ENCODE measurements at places on chromosomes 13 and 19.

- DNase-seq, result no peak
Measured at GRCh38 chr19:9881720-9882119, 46.6 kb downstream of the PIN1 start.

GRCh38 chr13:30806784-30807183, 71.4 kb downstream of the ALOX5AP start:
- no peak for DNase-seq

DNA sequence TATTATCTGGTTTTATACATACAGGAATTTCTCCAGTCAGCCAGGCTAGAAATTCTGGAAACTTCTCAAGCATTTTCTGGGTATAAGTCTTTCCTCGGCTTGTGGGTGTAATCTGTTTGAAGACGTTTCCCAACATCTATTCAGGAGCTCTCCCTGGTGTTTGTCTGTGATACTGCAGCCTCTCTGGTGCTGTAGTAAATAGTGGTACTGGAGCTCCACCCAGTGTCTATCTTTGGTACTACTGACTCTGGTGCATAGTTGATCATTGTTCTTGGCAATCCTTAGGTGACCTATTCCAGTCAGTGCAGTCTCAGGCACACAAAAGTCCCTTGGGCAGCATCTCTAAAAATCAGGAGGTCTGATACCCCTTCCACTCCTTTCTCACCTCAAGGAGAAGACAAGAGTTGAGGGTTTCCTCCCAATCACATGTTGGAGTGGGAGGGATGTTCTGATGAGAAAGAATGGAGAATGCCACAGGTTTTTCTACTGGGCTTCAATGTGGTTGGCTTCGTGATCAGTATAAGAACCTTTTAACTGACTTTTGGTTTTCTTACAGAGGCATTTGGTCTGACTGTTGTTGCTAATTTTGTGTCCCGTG, 115.5 kb downstream of the CYSLTR2 start:
- DNase-seq, result peak; percentile 92

GRCh38 chr13:40515702-40516101, 150.7 kb downstream of the FOXO1 start:
- DNase-seq, result no peak

- no peak for DNase-seq
Measured at GRCh38 chr19:27824108-27824507, 1388.8 kb downstream of the UQCRFS1 start.

- no peak for DNase-seq
Measured at GRCh38 chr19:35908010-35908441, at the start of gene TYROBP. TYROBP (minus strand) TSS chr19:35908295; CDS start chr19:35908228, 67 bp downstream.

DNA sequence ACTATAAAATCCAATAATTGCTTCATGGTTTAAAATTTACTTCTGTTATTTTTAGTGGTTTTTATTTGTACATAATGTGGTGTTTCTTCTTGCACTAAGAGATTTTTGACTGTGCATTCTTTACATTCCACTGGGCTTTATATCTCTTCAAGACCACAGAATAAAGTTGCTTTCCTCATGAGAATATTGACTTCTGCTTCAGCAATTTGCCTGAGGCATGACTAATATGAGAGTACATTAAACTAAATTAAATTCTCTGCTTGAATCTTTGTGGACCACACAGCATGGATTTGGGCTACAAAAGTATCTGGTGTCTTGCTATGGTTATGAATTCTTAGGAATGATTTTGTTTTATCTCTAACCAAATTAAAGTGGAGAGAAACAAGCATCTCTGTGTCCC, 1463.4 kb upstream of the PCDH20 start:
- DNase-seq, result no peak

DNA sequence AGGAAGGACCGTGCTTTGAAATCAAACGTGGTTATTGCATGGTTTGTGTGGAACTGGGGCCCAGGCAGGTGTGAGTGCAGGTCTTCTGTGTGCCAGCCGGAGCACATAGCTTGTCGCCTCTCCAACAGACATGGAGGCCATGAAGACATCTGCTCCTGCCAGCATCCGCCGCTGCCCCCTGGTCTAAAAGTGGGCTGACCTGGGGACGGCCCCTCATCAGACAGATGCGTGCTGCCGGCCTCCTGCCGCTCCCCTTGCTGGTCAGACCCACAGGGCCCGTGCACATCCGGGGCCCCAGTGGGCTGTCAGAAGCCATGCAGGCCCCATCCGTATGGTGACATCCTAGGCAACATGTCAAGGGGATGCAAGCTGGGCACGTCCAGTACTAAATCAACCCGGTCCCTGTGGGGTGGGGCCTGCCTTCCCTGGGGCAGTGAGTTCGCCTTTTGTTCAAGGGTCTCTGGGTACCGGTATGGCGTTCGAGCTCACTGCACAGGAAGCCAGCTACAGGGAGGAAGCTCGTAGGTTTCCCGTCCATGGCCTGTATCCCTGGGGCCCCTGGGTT, 88.0 kb upstream of the MCF2L start:
- no peak for DNase-seq

DNA sequence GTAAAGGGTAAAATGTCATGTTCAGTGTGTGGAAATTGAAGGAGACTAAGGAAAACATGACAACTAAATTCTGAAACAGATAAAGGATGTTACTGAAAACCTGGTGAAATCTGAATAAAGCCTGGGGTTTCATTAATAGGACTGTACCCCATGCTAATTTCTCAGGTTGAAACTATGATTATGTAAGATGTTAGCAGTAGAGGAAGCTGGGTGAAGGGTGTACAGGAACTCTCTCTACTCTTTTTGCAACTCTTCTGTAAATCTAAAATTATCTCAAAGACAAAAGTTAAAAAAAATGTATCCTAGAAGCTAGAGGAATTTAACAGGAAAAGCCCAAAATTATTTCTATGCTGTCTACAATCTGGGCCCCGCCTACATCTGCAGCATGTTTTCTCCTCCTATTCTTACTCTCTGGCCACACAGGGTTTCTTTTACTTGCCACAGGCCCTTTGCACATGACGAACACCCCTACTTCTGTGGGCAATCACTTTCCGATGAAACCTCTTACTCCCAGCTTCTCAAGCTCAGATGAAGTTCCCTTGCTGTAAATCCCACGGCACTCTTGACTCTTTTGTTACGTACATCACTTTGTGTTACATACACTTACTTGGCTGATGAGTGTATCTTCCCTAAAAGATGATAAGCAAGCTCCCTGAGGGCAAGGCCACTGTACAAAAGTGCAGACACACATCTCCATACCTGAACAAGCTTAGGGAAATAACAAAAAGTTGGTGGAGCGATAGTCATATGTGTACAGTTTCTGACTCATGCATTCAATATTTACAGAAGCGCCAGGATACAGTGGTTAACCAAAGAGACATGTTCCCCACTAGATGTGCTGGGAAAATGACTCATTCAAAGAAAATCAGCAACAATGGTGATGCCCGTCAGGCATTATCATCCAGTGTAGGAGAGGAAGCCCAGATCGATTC, 32.6 kb downstream of the RUBCNL start:
- DNase-seq, result no peak

DNA sequence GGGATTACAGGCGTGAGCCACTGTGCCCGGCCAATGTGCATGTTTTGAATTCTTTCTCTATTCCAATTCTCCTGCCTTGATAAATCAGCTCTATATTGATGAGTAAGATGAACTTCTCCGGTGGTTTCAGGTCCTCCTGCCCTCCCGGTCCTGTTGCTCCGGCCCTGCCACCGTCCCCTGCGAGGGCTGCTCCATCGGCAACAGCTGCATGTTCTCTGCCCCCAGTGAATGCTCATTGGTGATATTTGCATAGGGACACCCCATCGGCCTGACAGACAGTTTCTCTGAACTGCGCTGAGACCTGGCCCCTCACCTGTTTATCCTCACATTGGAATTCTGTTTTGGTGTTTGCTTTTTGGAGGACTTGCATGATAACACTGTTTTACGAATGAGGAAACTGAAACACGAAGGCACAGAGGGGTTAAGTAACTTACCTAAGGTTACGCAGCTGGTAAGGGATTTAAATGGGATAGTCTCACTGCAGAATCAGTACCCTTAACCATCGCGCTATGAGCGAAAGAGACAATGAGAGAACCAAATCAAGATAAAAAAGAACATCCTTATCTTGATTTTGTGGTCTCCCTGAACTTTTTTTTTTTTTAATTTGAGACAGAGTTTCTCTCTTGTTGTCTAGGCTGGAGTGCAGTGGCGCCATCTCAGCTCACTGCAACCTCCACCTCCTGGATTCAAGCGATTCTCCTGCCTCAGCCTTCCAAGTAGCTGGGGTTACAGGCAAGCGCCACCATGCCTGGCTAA, 32.2 kb downstream of the ZNF557 start:
- no peak for DNase-seq

GRCh38 chr13:33480561-33480960, 195.0 kb upstream of the STARD13 start:
- DNase-seq, result no peak

DNA sequence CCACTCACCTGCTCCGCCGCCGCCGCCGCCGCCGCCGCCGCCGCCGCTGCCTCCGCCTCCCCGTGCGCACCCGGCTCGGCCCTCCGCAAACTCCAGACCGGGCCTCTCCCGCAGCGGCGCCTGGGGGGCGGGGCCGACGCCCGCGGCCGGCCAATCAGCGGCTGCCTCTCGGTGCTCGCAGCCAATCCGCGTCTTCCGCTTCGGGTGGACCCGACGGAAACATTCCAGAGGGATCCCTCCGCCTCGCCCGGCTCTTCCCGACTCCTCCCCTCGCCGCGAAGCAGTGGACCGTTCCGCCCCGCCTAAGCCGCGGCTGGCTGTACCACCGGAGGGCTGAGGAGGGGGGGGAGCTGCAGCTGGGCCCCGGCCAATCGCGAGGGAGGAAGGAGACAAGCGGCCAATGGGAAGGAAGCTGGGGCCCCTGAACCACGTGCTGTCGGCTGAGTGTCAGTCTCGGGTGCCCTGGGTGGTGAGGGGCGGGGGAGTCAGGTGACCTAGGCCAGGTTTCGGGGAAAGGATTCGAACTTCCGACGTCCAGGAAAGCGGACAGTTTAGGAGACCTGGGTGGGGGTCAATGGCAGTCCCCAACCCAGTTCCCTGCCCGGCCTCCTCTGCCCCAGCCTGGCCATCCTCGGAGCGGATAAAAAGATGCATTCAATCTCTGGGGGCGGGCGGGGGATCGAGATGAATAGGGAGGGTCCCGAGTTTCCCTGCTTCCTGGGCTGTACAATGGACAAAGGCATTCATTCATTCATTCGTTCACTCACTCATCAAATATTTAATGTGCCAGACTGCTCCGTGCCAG, at the start of gene GIPC1:
Gene GIPC1 (minus strand): TSS at position 99 of the 805 bp plus-strand sequence. CDS start 13,151 bp downstream, outside the sequence.
- peak; percentile 99 for DNase-seq

GRCh38 chr19:45076851-45077730, 813 bp upstream of the ZNF296 start:
- peak; percentile 75 for DNase-seq

DNA sequence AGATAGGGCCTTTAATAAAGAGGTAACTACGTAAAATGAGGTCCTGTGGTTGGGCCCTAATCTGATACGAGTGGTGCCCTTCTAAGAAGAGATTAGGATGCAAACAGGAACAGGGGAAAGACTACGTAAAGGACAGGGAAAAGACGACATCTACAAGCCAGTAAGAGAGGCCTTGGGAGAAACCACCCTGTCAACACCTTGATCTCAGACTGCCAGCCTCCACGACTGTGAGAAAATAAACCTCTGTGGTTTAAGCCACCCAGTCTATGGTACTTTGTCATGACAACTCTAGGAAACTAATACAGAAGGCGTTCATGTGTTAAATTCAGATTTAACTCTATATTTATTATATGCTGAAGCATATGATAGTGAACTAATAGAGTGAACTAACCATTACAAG, 566.3 kb downstream of the UQCRFS1 start:
- DNase-seq, result no peak

DNA sequence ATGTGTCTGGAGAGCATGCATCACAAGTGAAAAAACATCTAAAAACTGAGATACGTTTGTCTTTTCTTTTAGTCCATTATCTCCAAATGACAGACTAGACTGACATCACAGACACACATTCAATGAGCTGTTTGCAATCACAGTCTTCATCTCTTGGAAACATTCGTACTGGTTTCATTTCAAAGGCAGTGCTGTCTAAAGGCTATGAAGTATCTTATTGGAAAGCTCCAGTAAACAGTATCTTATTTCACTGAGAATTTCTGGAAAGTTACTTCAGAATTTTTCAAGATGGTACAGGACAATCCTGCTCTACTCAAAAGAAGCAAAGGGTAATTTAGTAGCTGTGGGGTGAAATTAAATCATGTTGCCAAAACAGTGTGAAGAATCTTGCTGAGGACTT, 53.5 kb upstream of the TNFRSF19 start:
- DNase-seq, result no peak

DNA sequence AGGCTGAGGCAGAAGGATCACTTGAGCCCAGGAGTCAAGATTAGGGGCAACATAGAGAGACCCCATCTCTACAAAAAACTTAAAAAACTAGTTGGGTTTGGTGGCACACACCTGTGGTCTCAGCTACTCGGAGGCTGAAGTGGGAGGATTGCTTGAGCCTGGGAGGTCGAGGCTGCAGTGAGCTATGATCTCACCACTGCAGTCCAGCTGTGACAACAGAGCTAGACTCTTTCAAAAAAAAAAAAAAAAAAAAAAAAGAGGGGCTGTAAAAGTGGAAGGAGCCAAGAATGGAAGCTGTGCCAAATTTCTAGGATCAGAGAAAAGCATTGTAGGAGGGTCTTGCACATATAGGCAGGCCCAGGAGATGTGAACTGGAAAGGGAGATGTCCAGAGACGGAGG, 9.6 kb downstream of the DNASE2 start:
- DNase-seq, result no peak

DNA sequence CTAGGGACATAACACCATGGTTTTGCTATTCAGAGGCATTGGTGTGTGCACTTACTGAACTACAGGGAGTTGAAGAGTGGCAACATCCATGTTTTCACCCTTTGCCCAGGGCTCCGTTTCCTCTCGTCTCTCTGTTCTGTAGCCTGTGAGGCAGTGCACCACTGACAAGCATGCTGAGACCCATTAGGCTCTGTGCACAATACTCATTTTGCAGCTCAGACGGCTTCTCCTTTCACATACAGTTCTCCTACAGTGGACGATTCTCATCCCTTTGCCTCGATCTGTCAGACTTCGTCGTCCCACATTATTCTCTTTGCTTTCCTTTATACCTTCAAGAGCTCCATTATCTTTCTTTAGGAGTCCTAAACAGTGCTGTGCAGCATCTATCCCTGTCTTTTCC, 403.7 kb downstream of the MYO16 start:
- DNase-seq, result no peak

- DNase-seq, result no peak
Measured at GRCh38 chr19:19524053-19524452, 4.7 kb upstream of the YJEFN3 start.

- DNase-seq, result no peak
Measured at GRCh38 chr13:21137696-21138095, 38.7 kb downstream of the SKA3 start.

DNA sequence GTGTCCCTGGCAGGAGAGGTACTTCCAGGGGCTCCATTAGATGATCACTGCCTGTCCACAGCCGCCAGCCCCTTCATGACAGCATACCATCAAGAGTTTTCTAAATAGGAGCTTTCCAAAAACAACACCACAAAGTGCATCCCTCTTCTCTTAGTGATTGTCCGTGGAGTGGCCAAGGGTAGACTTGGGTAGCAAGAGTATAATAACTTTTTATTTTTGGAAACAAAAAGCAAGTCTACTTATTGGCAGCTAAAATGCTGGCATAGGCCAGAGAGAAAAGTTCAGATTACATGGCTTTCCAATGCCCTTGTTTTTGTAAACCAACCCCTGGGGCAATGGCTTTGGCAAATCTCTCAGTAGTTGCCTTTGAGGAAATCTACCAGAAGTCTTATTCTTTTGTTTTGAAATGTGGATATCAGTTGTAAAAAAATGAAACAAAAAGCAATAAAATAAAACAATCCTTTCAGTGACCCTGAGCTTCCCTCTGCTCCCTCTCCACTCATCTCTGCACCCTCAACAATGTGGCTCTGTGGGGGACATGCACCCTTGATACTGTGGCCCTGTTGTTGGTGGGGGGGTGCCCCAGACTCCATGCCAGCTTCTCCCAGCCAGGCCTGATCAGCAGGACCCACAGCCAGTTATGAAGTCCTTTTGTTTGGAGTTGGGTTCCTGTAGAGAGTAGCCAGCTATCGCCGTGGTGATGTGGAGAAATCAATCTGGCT, 294.1 kb downstream of the DLEU7 start:
- DNase-seq, result no peak

Data from GM23338 (cell line).